A549 treated with RU486 at 1 μM for 4 hours (cell line): ENCODE measurements at places on chromosomes 1 and 21. TPM values are rescaled to one million over a fixed set of nuclear protein-coding genes. Genes with fewer than 3 reads are reported as not detected.

Gene ZNF436
- total RNA-seq: 4.2 to 6.1 TPM (median 5.1 TPM) in 5 replicates

Gene NUDT17
- 5.1 to 6.3 TPM (median 6.1 TPM) in 5 replicates for total RNA-seq

Gene ELF3
- total RNA-seq: 217 to 287 TPM (median 256 TPM) in 5 replicates

Gene HES5
- not detected in 5 replicates for total RNA-seq

Gene BTBD19
- 2.2 to 3.3 TPM (median 2.7 TPM) in 5 replicates for total RNA-seq

Gene FNDC10
- 5.2 to 10.5 TPM (median 8.0 TPM) in 5 replicates for total RNA-seq

Gene ATF3
- total RNA-seq: 32.7 to 51.8 TPM (median 44.0 TPM) in 5 replicates

Gene AGBL4
- not detected in 5 replicates for total RNA-seq

Gene GBP1
- 0.08 to 0.34 TPM (median 0.12 TPM) in 4 of 5 replicates, not detected in the other for total RNA-seq

Gene MTARC2
- 10.3 to 13.0 TPM (median 10.8 TPM) in 5 replicates for total RNA-seq

Gene EXTL1
- total RNA-seq: not detected in 5 replicates

Gene SLFNL1
- total RNA-seq: 0.02 TPM in 1 of 5 replicates, not detected in the others

Gene ANGPTL1
- total RNA-seq: not detected in 5 replicates

Gene SLAMF6
- not detected in 5 replicates for total RNA-seq

Gene KANK4
- total RNA-seq: 0.31 to 0.50 TPM (median 0.38 TPM) in 5 replicates

Gene TARBP1
- 10.0 to 15.9 TPM (median 12.9 TPM) in 5 replicates for total RNA-seq

Gene RAB3B
- total RNA-seq: 5.5 to 10.8 TPM (median 7.2 TPM) in 5 replicates

Gene PLA2G2C
- total RNA-seq: not detected in 5 replicates

Gene FMO5
- total RNA-seq: 0.17 to 0.35 TPM (median 0.18 TPM) in 4 of 5 replicates, not detected in the other
